ENCODE measurements at places on chromosomes 6 and 20. TPM values are rescaled to one million over a fixed set of nuclear protein-coding genes. Genes with fewer than 3 reads are reported as not detected.
A peak's percentile ranks its signal among the peaks of the same experiment; 100 is the strongest.

DNA sequence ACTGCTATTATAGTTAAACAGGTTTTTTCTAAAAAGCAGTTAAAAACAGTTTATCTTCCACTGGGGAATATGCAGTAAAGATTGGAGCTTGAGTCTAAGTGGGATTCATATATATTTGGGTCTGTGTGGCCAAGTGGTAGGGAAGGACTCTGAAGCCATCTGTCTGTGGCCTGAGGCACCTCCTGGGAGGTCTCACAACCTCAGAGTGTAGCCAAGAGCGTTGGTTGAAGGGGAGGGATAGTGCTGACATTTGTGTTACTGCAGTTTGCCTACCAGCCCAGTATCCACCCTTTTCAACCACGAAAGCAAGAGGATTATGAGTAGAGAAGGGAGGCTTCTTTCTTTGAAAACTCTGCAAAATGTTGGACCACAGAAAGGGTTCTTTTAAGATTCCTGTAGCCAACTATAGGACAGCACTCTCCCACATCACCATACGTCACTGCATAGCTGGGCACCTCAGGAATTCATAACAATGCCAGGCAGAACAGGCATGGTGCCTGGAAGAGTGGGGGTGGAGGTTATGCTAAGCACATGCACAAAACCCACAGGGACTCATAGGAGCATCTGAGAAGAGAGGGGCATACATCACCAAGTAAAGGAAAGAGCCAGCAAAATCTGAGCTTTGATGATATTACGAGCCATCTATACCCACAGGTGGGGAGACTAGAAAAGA, 90.5 kb upstream of the HEY2 start:
- DNase-seq, result no peak

The MEP1A gene
- not detected for total RNA-seq

- no peak for DNase-seq
These were observed 1295.1 kb downstream of the EPHA7 start for GRCh38 chr6:92124200-92124651.

The ADGRB3 gene
- not detected for total RNA-seq

- DNase-seq, result no peak
These were observed 18.4 kb downstream of the TRAM2 start for GRCh38 chr6:52558266-52559000.

- peak; percentile 88 for DNase-seq
These were observed 22.0 kb upstream of the SRC start for GRCh38 chr20:37323985-37324384.

DNA sequence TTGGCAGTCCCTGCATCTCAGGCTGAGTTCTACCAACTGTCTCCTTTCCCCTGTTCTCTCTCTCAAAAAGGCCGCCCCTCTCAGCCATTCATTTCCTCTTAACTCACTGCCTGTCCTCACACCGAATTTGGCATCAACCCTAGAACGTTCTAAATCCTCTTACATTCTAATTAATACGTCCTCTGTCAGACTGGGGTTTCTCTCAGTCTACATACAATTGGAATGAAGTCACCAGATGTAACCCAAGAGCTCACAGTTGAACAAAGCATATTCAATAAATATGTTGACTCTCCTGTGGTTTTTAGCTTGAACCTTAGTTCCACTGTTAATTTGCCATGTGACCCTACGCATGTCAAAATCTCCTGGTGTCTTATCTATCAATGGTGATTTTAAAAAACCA, 269.6 kb downstream of the CLIC5 start:
- DNase-seq, result peak; percentile 7

DNA sequence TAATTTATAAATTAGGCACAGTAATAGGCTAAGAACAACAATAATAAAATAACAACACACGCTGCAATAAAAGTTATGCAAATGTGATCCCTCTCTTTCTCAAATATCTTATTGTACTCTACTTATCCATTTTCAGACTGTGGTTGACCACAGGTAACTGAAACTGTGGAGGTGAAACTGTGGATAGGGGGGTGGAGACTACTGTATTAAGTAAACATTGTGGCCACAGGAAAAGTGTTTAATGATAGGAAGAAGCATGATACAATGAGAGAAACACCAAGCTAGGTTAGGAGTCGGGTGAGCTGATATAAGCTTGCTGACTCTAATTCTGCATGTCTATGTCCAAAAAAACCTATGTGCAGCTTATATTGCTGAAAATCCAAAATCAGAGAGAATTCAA, 23.0 kb downstream of the NHLRC1 start:
- DNase-seq, result no peak

- no peak for DNase-seq
These were observed 174.0 kb upstream of the MAN1A1 start for GRCh38 chr6:119523556-119523955.

- DNase-seq, result no peak
These were observed 126.8 kb downstream of the GRM4 start for GRCh38 chr6:34018961-34019606.

DNA sequence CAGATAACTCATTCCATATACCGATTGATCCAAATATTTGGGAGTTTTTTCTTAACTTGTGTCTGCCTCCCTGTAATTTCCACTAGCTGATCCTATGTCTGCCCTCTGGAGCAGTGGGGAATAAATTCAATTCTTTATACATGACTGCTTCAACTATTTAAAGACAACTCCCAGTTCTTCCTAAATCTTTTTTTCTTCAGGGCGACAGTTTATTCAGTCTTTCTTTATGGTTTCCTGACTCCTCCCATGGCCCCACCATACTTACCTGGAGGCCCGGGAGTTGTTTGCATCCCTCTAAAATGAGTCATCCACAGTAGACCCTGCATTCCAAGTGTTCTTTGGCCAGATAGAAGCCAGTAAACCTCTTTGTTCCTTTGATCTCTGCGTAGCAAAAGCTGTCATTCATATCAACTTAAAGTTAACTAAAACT, 73.6 kb downstream of the LCA5 start:
- DNase-seq, result no peak

GRCh38 chr6:12275107-12275506, 15.1 kb upstream of the EDN1 start:
- peak; percentile 53 for DNase-seq

DNA sequence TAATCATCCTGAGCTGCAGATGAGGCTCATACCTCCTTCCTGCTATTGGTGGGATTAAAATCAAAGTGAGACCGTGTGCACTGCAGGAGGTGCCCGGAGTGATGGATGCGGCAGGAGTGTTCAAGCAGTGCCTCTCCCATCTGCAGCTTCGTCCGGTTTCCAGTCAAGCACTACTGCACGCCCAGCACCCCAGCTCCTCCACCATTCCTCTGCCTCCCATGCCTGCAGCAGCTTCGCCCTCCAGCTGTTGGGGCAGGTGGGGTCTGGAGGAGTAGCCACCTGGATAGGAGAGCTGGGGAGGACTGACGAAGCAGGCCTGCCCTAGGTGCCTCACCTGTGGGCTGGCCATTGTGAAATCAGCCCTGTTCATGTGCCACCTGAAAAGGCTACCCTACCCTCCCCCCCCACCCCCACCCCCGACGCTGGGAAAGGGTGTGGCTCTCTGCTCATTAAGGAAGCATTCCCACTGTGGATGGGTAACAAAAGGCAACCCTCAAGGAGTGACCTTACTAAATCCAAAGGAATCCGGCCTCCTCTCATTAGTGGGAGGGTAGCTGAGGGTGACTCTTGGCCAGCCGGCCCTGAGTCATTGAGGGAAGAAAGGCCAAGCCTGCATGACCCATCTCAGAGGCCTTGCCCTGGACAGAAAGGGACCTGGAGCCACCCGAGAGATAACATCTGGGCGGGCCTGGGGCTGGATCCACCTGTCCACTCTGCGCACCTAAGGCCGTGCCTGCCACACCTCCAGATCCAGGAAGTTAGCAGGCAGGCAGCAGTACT, 115.9 kb upstream of the ARMC2 start:
- peak; percentile 64 for DNase-seq

DNA sequence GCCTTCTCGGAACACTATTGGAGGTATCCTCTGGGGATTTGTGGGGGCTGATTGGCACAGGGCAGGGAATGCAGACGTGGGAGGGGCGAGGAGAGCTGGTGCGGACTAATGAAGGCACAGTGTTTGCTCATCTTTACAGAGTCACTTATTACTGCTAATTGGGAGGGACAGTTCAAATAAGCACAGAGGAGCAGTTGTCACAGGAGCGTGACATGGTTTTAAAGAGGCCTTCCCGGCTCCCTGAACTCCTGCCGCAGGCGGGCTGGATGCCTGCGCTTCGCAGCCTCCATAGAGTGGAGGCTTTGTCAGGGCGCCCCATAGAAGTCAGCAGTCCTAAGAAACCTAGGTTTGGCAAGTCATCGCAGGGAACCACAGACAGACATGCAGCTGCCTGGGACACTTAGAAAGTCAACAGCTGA, 149.6 kb downstream of the LINC00237 start:
- no peak for DNase-seq

DNA sequence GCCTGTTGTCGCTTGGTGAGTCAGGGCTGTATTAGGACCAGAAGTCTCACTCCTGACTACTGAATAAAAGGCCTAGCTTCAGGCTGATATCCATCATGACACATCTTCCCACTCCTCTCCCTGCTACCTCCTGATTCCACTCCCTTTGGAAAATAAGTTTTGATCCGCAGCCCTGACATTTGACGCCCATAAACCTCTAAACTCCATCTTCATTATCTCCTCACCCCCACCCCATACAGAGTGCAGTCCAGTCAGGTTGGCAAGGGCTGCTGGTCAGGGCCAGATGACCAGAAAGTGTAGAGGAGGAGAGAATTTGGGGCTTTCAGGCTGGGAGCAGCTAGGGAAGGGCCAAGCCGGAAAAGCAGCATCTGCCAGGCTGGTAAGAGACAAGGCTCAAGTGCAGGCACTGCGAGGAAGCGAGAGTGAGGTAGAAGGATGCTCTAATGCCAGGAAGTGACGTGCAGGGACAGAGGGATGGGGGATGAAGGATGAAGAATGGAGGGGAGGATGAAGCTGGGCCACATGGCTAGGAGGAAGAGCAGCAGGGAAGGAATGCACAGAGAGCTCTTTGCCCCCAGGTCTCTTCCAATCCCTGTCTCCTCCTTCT, 1.2 kb downstream of the GGT7 start:
- no peak for DNase-seq

- no peak for DNase-seq
These were observed 19.0 kb downstream of the OR2H2 start for GRCh38 chr6:29603930-29604329.

- DNase-seq, result no peak
These were observed 1276.8 kb upstream of the ADGRB3 start for GRCh38 chr6:67358241-67358640.

GRCh38 chr20:52965380-52965779, 6.8 kb upstream of the TSHZ2 start:
- no peak for DNase-seq

The TDRD6 gene
- not detected for total RNA-seq

The OPN5 gene
- total RNA-seq, result not detected

GRCh38 chr20:59120491-59120890, 43.1 kb upstream of the ZNF831 start:
- DNase-seq, result no peak

GRCh38 chr6:125577124-125577662, 172.2 kb upstream of the HEY2 start:
- DNase-seq, result no peak

The PDYN gene
- total RNA-seq, result not detected

The HAO1 gene
- not detected for total RNA-seq

DNA sequence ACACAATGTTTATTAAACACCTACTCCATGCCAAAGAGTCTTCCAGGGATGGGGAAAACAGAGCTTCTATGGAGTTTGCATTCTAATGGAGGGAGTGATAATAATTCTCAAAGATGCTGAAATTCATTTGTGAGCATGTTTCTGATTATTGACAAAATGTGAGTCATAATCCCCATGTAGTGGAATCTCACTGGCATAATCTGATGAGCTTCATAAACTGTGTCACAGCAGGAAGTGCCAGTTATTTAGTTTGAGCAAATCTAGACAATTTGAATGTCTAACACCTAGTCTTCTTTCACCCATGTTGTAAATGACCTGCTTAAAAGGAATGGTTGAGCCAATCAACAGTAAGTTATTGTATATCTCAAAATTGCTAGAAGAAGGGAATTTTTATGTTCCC, 95.1 kb downstream of the KCNQ5 start:
- no peak for DNase-seq

The TRERF1 gene
- total RNA-seq, result 16.1 TPM

- DNase-seq, result peak; percentile 50
These were observed 45.5 kb downstream of the EIF2S2 start for GRCh38 chr20:34066476-34067090.

The CLDN20 gene
- not detected for total RNA-seq

- DNase-seq, result no peak
These were observed 44.4 kb upstream of the SHLD1 start for GRCh38 chr20:5705827-5706226.

GRCh38 chr6:29651413-29652197, 5.3 kb upstream of the MOG start:
- peak; percentile 48 for DNase-seq

DNA sequence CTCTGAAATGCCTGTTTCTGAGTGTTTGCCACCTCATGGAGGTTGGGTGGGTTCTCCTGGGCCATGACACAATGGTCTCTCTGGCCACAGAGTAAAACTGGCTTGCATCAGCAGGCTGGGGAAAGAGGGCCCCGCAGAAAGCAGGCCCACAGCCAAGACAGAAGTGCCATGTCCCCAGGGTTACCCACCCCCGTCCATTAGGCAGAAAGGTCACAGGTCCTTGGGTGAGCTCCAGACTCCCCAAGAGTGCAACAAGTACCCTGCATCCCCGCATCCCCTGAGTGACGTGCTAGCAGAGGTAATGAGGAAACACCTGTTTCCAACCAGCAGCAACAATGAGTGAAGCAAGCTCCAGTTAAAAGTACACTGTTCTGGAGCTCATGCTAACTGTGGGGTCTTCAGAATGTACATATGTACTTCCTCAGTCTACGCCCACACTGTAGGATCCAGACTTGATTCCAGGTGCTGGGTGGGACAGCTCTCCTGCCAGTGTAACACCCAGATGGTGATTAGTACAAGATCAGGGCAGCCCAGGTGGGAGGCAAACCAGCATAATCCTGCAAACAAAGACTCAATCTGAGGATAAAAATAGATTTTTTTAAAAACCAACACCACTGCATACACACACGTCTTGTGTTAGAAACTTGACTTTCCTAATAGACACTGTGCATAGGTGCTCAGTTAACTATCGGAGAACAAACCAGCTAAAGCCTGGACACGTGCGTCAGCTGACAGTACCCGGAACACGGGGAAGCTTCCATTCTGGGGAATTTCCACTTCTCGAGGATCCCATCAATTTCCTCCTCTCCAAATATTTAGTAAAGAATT, 31.5 kb downstream of the RRBP1 start:
- DNase-seq, result no peak

DNA sequence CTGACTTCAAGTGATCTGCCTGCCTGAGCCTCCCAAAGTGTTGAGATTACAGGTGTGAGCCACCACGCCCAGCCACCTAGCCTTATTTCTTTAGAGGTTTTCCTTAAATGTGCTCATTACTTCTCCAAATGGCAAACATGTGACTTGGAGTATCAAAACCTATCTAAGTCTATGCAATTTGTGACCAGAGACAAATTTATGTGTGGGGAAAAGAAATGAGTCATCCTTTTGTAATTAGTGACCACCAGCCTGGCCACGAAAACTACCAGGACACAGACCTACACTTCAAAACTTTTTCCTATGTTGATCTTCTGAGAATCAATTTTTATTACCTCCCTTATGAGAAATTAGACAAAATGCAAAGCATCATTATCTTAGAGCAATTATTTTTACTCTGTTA, 64.6 kb upstream of the OGFRL1 start:
- DNase-seq, result no peak

The BYSL gene
- total RNA-seq, result 36.3 TPM

GRCh38 chr6:124577734-124578281, 384.4 kb upstream of the RNF217 start:
- DNase-seq, result no peak

All from HFFc6 (cell line).